ENCODE measurements at places on chromosomes 5 and 9.

DNA sequence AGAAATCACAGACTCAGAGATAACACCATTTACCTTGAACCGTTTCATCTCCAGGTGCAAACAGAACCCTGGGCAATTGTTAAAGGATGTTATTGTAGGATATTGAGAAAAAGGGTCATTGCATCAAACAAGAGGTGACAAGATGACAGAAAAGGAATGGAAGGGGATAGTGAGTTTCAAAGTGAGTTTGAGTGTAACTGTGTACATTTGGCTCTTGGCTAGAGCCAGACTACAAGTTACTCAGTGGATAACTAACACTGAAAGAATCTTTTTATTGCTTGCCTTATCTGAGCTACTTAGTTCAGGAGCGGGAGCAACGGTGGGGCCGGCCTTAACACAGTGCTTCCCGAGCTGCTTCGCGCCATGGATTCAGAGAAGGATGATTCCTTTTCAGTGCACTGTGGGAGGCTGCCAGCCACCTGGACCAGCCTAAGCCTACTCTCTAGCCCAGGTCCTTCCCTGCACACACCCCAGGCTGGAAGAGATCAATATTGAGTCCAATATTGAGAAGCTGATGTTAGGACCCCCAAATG is 193.4 kb downstream of the ATPSCKMT start:
- no peak for DNase-seq

GRCh38 chr9:108568093-108568492 is 287.7 kb downstream of the ACTL7B start:
- no peak for DNase-seq

DNA sequence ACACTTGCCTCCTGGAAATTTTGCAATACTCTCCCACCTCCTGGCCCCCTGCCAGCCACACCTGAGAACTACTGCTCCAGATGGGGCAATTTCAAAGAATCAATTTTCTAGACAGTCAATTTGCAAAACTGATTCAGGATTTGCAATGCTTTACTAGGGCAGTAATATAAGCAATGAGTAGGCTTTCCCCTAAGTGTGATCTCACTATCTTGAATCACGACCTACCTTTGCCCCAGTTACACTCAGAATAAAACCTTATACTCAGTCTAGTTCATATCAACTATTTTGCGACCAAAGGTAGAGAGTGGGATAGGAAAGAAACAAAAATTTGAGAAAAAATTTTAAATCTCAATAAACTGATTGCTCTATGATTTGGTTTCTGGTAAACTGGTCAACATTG is 54.4 kb downstream of the DROSHA start:
- DNase-seq: no peak

GRCh38 chr5:51895834-51896233 is 512.6 kb downstream of the ISL1 start:
- no peak for DNase-seq
